ENCODE measurements at places on chromosomes 3 and 15.
A peak's percentile ranks its signal among the peaks of the same experiment; 100 is the strongest.

GRCh38 chr15:85179700-85180099, 198.0 kb downstream of the PDE8A start:
- no peak for DNase-seq

DNA sequence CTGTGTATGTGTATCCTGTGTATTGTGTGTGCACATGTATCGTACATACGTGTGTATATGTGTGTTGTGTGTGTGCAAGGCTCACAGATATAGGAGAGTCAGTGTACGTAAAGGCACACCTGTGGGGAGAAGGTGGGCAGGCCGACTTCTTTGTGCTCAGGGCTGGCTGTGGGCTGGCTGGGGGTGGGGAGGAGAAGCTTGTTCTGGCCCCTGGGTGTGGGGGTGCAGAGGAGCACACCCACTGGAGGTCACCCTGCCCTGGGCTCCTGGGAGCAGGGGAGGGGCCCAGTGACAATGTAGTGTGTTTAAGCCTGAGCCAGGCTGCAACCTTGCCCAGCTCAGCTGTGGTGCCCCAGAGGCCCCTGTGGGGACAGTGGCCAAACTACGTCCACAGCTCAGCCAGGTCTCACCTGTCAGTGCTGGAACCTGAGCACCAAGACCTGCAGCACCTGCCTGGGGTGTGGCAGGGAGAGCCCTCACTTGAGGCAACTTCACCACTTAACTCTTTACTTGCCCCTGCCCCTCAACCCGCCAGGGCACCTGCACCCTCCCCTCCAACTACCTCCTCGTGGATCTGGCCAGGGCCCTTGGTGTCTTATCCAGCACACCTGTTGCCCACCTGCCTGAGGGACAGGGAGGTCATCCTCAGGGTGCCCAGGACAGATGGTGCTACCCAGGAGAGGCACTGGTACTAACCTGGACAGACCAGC, 2.6 kb upstream of the HHATL start:
- no peak for DNase-seq

- no peak for DNase-seq
These were observed 138.3 kb upstream of the UBP1 start for GRCh38 chr3:33578325-33579177.

GRCh38 chr3:4241595-4242170, 61.5 kb upstream of the SETMAR start:
- DNase-seq = no peak

GRCh38 chr3:119586733-119587172, 7.5 kb downstream of the ADPRH start:
- no peak for DNase-seq

DNA sequence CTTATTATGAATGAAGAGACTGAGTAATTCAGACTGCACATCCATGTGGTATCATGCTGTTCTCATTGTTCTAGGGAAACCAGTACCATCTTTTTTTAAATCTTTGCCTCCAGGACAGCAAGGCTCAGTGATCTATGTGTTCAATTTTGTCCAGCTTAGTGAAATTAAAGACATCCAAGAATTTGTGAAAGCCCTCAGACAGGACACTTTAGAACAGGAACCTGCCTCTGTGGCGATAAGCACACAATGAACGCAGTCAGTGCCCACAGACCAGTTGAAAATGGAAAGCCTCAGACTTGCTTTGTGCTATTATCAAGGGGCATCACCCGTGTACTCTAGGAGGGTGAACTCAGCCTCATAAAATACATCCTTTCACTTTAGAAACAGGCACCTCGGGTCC, 20.1 kb downstream of the EID1 start:
- DNase-seq = no peak

DNA sequence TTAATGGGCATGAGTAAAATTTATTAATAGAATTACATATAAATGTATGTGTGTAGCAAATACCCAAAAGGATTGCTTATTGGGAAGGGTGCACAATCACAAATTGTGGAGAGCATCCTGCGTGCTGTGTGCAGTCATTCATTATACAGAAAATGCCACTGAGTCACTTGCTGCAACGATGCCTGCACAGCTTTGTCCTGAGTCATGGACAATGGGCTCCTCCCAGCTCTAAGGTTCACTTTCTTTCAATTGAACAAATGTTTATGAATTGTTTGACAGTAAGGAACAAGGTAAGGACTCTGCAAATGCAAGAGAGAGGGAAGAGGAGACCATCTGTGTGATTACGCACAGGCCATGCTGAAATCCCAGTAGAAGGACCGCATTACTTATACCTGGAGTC, 18.7 kb downstream of the CFAP161 start:
- DNase-seq = no peak

DNA sequence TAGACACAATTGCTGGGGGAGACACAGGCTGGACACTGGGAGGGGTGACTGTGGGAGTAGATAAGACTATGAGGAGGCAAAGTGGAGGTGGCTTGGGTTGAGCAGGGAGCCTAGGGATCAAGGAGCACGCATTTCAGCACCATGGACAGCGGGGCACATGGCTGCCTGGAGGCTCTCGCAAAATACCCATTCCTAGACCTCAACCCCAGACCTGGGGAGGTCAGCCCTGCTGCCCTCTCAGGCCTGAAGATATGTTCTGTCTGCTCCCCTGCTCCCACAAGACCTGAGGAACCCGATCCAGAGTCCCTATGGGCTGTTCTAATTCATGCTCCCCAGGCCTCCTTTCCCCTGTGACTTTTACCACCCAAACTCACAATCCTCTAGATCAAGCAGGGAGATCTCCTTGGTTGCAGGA, 16.0 kb upstream of the CPEB1 start:
- peak; percentile 65 for DNase-seq

DNA sequence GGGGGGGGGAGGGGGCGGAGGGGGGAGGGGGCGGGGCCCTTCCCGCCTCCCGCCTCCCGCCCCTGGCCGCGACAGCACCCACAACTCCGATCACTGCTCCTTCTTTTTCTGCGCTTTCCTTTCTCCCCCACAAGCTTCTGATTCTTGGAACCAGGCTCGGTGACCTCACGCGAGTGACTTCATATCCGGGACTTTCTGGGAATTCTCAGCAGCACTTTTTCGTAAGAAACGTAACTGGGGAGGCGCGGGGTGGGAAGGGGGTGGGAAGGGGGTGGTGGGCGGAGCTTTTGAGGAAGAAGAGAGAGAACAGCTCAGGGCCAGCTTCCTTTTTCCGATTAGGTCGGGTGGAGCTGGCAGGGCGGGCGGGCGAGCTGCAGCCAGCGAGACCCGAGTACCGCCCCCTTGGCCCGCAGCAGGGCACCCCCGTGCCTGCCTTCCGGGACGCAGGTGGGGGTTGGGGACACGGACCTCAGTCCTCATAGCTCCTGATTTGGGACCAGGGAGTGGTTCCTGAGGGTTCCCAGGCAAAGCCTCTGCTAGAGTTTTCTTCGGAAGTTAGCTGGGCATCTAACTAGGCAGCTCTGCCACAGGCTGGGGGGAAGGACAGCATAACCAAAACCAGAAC, 14.6 kb downstream of the XIRP1 start:
- DNase-seq = peak; percentile 98

DNA sequence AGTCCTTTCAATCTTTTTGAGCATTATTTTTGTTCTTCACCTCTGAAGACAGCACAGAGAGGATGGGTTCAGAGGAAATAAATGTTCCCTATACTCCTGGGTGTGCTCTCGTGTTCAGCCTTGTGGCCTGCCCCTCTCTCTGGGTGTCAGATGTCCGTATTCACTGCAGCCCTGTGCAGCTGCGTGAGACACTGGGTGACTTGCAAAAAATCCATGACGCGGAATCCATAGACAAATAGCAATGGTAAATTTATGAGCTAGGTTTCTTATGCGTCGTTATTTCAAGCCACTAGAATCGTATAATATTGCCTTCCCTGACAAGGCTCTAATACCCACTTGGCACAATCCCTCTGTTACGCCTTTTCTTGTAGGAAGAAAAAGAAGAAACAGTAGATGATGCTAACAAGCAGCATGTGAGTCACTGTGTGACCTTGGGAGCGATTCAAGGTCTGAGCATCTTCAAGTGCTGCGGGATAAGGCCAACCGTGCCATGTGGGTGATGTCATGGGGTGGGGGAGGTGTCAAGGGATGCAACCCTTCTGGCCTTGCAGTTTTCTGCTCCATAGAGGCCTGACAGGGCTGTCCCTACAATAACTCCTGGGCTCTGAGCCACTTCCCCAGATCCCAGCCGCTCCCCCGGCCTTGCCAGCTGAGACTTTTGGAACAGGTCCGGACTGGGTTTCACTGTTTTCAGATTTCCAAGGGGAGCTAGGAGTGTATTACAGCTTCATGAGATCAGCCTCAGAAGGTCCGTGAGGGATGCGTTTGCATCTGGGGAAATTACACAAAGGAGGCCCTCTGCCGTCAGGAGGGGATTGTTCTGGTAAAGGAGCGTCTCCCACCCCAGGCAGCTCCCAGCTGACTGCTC, 47.6 kb upstream of the POMGNT2 start:
- peak; percentile 83 for DNase-seq

GRCh38 chr3:56758539-56758981, 43.2 kb downstream of the ARHGEF3 start:
- DNase-seq = peak; percentile 76

DNA sequence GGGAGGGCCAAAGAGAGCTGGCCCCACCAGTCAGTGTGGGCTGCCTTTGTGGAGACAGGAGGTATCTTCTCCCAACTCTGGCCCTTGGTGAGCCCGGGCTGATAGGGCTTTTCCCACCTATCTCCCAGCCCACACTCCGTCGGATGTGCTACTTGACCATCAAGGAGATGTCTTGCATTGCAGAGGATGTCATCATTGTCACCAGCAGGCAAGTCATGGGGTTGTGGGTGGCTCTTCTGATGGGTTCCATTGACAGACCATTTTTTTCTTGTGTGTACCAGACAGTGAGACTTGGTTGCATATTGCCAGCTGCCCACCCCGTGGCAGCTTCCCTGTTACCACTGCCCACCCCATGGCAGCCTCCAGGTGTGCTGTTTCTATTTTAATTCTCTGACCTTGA, 3.3 kb downstream of the COPG1 start:
- DNase-seq = no peak

DNA sequence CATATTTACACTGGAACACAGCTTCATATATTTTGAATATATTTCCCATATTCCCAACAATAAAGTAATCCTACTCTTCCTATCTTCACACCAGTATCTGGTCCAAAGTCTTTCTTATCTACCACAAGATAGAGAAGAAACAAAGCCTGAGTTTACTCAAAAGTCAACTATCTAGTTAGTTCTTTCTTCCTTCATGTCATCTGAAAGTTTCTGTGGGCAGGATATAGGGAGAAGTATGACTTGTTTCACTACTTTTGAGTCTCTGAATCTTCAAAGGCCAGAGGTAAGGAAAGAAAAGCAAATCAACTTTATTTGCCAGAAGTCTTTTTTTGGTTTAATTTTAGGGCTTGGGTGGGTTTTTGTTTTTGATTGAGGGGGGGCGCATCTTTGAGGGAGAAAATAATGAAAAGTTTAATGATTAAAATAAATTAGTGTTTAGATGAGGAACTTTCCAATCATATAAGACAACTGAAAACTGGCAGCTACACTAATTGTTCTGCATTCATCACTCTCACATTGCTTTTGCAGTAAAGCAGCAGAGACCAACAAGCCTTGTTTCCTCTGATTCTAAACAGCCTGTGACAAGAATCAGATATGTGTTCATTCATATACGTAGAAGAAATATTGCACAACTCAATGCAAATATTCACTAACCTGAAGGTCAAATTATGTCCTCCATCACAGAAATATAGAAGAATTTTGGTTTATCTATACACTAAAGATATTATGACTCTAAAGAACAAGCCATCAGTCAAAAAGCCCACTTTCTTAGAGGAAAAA, 421.4 kb downstream of the SHQ1 start:
- DNase-seq = no peak

GRCh38 chr3:177591379-177591778, 394.1 kb upstream of the TBL1XR1 start:
- DNase-seq = peak; percentile 62

GRCh38 chr15:67164811-67165253, 89.6 kb downstream of the AAGAB start:
- DNase-seq = no peak

DNA sequence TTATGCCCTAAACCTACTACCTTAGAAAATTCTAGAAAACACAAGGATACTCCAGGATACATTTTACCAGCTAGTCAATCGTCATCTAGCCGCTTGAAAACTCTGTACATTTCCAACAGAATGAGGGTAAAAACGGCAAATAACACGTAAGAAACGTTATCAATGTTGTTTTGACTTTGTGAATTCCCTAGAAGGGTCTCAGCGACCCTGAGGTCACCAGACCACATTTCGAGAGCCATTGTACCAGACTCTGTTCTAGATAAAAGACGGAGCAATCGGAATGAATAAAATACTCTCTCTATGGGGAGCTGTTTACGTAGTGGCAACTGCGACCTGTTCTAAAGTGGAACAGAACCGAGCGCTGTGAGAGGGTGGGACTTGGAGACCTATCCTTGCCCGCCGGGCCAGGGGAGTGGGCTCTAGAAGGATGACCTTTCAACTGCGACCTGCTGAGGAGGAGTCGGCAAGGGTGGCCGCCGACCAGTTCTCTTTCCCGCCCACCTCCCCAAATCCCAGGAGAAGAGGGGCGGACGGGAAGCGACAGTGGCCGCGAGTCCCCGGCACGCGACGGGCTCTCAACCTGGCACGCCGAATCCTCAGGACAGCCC, 778 bp upstream of the AP4E1 start:
- peak; percentile 70 for DNase-seq

DNA sequence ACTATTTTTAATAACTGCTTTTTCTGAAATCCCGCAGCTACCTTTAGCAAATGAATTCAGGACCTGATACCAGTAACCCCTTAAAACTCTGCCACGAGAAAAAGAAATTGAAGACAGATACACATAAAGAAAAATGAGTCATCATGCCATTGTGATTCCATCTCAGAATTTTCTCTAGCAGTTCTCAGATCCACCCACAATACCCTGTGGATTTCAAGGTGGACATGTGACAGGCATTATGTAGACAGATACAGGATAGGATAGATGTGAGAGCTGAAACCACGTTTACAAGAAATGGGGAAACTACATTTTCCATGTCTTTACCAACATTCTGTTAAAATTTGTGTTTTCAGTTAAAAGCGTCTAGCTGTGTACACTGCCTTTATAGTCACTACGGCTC, 291.9 kb upstream of the NR2F2 start:
- DNase-seq = no peak

GRCh38 chr3:139519998-139520737, 19.4 kb downstream of the RBP1 start:
- peak; percentile 43 for DNase-seq

- DNase-seq = peak; percentile 53
These were observed 169.1 kb downstream of the CDIN1 start for GRCh38 chr15:36748366-36749115.

DNA sequence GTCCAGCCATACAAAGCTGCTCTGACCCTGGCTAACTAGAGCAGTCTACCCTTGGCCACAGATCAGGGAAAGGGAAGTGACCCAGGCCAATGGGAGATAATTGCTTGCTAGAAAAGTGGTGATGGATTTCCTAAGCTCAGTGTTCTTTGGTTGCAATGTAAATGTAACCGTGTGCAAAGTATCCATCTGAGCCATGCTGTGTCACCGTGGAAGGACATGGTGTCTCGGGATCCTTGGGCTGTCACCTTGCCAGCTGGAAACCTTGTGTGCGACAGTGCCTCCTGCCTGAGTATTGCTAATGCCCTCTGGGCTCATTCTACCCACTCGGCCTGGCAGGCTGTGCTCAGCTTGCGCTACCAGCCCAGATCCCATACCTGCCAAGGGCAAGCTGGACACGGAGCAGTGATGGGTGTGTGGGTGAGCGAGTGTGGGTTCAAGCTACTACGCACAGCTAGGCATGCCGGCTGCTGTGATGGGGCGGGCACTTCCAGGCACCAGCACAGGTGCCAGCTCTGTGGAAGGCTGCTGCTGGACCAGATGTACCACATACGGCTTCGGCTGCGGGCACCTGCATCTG, 10.7 kb upstream of the SIAH2 start:
- no peak for DNase-seq

- no peak for DNase-seq
These were observed 43.4 kb downstream of the FEZF2 start for GRCh38 chr3:62329971-62330370.

Data from muscle of leg (tissue), 16 donors.